ENCODE measurements at places on chromosomes 7 and 10.

GRCh38 chr7:149414171-149414570, 46.7 kb downstream of the ZNF777 start:
- no peak for DNase-seq

DNA sequence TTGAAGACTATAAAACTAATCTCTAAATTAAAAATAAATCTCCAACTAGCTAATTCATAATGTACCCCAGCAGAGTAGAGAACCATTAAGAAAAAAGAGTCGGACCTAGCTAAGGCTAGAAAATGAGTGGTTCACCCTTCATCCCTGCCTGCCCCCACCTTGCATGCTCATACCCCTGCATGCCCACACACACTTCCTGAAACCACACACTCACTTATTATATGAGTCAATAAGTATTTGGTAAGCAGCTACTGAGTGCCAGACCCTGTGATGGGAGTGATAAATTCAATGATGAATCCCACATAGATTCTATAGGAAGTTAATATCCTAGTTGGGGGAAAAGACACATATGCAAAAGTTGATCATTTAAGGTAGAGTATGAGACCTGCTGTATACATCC, 152.9 kb upstream of the INHBA start:
- no peak for DNase-seq

DNA sequence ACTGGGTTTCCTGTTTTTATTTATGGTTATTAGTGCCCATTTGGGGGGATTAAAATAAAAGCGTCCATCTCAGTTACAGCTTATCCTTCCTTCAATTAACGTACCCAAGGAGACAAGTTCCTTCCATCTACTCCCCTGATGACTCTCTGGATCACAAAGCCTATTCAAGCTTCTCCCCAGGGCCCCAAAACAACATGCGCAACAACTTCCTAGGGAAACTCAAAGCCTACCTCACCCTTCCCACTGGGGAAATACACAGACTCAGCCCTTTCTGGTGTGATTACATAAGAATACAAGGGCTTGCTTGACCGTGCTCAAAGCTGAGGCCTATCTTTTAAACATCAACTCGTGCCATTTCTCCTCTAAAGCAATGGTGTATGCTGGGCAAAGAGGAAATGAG, 112.4 kb downstream of the CDK6 start:
- no peak for DNase-seq

DNA sequence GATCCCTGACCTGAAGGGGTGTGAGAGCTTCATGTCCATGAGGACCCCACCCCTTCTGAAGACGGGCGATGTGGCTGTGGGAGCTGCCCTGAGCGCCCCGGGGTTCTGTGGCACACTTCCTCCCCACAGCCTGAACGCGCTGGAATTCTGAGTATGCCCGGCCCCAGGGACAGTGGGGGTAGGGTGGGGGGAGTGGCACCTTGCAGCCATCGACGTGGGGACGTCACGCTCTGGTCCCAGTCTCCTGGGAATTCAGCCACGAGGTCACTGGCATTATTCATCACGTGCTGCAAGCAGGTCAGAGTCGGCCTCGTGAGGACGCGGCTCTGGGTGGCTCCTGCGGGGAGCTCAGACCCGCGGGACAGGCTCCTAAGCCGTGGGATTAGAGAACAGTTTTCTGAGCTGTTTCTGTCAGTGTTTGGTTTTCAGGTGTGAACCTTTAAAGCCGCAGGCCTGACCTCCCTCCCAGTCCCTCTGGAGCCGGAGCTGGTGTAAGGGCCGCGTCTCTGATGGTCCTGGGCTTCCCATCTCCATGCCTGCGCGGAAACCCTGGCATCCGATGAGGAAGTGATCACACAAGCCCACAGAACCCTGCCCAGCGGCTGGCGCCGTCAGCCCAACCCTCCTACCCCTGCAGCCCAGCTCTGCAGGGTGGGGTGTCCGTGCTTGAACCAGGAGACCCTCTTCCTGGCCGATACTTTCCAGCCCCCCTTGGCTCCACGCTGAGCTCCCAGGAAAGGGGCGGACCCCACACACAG, 16.1 kb downstream of the GPR146 start:
- DNase-seq = no peak

GRCh38 chr10:12617191-12618175, 268.1 kb downstream of the CAMK1D start:
- DNase-seq = no peak

DNA sequence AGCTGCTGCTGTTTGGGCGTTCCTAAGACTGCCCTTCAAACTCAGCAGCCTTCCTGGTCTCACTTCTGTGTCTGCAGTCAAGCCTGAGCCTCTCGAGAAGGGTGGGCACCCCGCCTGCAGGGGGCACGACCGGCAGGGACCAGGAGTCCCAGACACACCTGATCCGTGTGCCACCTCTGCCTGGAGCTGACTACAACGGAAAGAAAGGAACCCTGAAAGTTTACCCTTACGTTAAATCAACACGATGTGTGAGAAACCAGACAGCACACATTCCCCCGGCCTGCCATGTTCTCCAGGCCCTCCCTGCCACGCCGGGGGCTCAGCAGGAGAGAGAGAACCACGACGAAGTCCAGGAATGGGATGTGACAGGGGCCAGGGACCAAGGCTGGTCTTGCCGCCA, 5.0 kb downstream of the MAD1L1 start:
- DNase-seq = no peak

- no peak for DNase-seq
These were observed 52.7 kb upstream of the DKK1 start for GRCh38 chr10:52261362-52261761.

- DNase-seq = no peak
These were observed 69.0 kb upstream of the SAMD8 start for GRCh38 chr10:75042292-75042974.

DNA sequence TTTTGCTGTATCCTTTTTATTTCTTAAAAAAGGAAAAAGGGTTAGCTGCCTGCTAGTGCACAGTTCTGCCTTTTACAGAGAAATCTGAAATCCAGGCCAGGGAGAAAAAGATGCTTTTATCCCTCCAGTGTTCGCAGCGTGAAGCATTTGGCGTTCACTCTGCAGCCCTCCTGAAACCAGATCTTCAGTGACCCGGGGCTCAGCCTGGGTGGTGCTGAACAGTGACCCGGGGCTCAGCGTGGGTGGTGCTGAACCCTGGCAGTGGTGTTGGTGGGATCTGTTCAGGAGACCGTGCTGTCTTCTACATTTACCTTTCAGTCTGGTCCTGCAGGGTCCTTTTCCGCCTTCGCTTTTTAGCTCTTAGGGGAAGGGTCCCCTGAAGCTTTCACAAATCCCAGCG, 164.7 kb upstream of the KLF6 start:
- no peak for DNase-seq

- DNase-seq = no peak
These were observed 61.2 kb downstream of the SEMA3D start for GRCh38 chr7:85125651-85126131.

DNA sequence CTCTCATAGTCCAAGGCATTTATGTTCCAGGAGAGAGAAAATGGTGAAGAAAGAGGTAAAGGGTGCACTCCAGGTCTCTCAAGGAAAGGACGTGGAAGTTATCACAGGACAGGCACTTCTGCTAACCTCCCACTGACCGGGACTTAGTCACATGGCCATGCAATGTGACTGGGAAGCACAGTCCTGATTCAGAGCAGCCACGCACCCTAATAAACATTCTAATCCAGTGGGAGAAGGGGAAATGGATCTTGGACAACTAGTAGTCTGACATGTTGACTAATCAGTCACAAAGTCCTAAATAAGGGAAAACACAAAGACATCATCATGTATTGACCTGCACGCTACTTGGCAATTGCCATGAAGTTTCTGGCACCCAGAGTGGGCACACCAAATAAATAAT, 417.5 kb upstream of the ZMIZ1 start:
- DNase-seq = no peak

GRCh38 chr10:57314046-57314445, 953.0 kb upstream of the ZWINT start:
- no peak for DNase-seq

DNA sequence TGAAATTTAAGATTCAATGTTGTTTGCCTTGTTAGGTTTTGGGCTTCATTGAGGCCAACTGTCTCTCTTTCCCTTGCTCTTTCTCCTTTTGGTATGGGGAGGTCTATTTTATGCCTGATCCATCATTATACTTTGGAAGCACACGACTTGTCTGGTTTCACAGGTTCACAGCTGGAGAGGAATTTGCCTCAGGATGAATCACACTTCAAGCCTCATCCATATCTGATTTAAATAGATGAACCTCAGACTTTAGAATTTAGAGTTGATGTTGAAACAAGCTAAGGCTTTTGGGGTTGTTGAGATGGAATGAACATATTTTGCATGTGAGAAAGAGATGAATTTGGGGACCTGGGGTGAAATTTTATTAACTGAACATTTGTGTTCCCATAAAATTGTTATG, 150.5 kb upstream of the IGFBP3 start:
- DNase-seq = no peak

- no peak for DNase-seq
These were observed 2.6 kb downstream of the CUX1 start for GRCh38 chr7:101819913-101820522.

DNA sequence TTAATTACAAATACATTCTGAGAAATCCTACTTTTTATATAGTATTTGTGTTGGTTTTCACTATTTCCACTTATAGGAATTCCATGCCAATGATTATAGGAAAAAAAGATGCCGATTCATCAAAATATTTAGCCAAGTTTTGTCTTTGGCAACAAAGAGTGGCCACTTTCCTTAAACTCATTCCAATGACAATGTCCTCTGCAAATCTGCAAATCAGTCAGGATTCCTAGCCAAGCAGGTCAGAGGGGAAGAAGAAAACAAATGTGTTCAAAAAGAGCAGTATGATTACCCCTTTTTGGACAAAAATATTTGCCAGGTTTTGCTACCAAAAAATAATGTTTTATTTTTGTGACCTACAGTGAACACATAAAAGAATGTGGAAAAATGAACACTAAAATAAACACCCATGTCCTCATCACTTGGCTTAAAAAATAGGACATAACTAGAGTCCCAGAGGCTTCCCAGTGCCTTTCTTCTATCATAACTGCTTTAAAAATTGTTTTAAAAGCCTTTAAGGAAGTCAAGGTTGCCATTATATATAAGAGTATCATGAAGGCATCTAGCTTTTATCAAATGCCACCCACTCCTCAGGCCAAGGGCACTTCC, 125.9 kb downstream of the ADAM12 start:
- DNase-seq = no peak

GRCh38 chr7:82156893-82157292, 286.7 kb downstream of the CACNA2D1 start:
- no peak for DNase-seq

DNA sequence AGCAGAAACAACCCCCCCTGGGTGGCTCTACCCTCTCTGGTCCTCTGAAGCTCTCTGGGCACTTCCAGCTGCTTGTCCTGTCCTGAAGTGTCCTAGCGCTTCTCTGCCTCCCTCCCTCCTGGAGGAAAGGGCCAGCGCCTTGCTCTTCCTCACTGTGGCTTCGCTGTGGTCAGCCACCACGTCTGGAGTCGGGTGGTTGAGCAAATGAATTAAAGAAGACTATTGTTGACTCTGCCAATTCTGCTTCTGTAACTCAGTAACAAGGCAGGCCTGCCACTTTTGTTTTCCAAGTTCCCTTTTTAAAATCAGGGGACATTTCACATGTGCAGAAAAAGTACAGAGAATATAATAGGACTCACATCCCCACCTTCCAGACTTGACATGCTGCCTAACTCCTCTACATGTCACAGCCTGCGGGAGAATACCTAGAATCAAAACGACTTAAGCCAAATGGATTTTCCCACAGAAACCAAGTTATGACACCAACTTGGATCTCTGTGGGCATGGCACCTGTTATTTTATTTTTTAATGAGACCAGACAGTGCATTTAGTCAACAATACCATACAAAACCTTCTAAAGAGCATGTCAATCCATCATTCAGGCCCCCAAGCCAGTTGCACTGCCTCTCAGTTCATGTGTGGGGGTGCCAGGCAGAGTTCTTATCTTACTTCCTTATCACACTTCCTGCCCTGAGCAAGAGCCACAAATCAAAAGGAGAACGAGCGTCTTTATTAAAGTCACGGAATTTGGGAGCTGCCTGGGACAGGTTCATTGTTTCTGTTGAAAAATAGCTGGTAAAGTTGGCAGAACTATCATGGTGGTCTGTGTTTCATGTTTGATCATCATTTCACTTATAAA, 6.8 kb downstream of the FFAR4 start:
- DNase-seq = no peak

- no peak for DNase-seq
These were observed 945 bp downstream of the ADD3 start for GRCh38 chr10:110008518-110009339.

GRCh38 chr10:37479469-37479868, 354.1 kb downstream of the ANKRD30A start:
- DNase-seq = no peak

DNA sequence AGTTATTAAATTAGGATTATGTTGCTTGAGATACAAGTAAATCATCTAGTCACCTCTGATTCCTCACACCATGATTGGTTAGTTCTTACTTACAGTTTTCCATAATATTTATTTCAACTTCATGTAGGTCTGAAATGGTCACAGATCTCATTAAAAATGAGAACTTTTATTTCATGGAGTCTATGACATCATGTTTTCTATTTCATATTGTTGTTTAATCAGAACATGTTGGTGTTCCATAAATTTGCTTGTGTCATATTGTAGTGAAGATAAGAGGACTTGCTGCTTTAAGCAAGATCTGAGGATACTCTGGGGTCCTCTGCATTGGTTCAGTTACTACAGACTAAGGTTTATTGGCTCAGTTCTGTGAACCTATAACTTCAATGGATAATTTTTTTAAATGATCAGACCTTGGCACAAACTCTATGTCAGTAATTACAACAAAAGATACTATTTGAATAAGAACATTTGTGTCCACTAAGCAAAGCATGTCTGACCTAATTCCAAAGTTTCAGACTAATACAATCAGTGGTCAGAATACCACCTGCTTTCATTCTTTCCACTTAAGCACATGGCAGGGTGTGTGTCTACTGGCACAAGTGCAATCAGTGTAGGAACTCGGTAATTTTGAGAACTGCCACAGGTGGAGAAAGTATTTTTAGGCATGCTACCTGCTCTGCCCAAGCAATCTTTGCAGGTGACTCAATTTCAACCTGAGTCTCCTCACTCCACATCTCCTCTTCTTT, 68.5 kb downstream of the CCDC71L start:
- DNase-seq = no peak

DNA sequence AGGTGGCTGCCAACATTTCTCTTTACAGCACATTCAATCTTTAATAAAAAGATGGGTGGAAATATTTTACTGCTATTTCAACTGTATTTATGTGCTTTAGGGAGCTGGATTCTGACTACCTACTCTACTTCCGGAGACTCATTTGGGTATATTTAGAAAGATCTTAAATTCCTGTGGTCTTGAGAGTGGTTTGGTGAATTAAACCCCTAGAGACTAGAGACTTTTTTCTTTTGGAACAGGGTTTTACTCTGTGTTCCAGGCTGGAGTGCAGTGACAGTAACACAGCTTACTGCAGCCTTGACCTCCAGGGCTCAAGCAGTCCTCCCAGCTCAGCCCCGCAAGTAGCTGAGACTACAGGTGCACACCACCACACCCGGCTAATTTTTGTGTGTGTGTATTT, 79.0 kb upstream of the HABP2 start:
- no peak for DNase-seq

DNA sequence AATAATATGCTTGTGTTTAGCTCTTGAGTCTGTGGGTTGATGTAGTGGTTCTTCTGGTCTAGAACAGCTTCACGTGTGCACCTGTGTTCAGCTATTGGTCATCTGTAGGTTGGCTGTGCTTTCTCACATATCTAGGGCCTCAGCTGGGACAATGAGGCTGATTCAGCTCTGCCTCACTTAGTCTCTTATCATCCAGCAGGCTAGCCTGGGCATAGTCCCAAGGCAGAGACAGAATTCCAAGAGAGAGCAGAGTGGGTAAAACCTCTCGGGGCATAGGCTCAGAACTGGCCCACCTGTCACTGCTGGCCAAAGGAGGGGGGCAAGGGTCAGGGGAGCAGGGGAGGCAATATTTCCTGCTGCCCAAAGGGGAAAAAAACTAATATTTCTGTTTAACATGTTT, 32.0 kb upstream of the MXI1 start:
- DNase-seq = no peak

Data from cerebellar nuclear complex (tissue), 1 donor.